ENCODE measurements at places on chromosomes 1 and 21. TPM values are rescaled to one million over a fixed set of nuclear protein-coding genes. Genes with fewer than 3 reads are reported as not detected.

Gene RHD
- total RNA-seq = 1.6 TPM

Gene NECTIN4
- 0.33 TPM for total RNA-seq

Gene NGF
- total RNA-seq = not detected

Gene MFN2
- 63.3 TPM for total RNA-seq

- H3K4me3 ChIP-seq = no peak overlapping the region
- DNase-seq = no peak
- H3K27ac ChIP-seq = no peak overlapping the region
These were observed 31.2 kb downstream of the BATF3 start for GRCh38 chr1:212668477-212668876.

- H3K36me3 ChIP-seq = no peaks in the 10 kb centered on the region
- peak overlapping the region; percentile 84 for H3K4me3 ChIP-seq
- H3K4me1 ChIP-seq = peaks cover 2% of the 10 kb centered on the region
- DNase-seq = no peak
- no peak overlapping the region for H3K27ac ChIP-seq
These were observed 912 bp upstream of the SIPA1L2 start for GRCh38 chr1:232630894-232631195.

GRCh38 chr1:75431843-75432242, 179.1 kb downstream of the SLC44A5 start:
- no peak overlapping the region for H3K4me3 ChIP-seq
- H3K36me3 ChIP-seq = no peaks in the 10 kb centered on the region
- no peak for DNase-seq
- H3K27ac ChIP-seq = no peak overlapping the region
- no peaks in the 10 kb centered on the region for H3K4me1 ChIP-seq
- no peaks in the 10 kb centered on the region for H3K27me3 ChIP-seq

- no peaks in the 10 kb centered on the region for H3K36me3 ChIP-seq
- H3K4me3 ChIP-seq = no peak overlapping the region
- DNase-seq = no peak
- no peaks in the 10 kb centered on the region for H3K4me1 ChIP-seq
- H3K27ac ChIP-seq = no peak overlapping the region
These were observed 79.3 kb upstream of the ATF3 start for GRCh38 chr1:212529211-212529741.

GRCh38 chr1:168435439-168435838, 108.4 kb downstream of the XCL2 start:
- H3K27me3 ChIP-seq = no peaks in the 10 kb centered on the region
- no peaks in the 10 kb centered on the region for H3K4me1 ChIP-seq
- H3K27ac ChIP-seq = no peak overlapping the region
- no peak for DNase-seq
- H3K4me3 ChIP-seq = no peak overlapping the region

DNA sequence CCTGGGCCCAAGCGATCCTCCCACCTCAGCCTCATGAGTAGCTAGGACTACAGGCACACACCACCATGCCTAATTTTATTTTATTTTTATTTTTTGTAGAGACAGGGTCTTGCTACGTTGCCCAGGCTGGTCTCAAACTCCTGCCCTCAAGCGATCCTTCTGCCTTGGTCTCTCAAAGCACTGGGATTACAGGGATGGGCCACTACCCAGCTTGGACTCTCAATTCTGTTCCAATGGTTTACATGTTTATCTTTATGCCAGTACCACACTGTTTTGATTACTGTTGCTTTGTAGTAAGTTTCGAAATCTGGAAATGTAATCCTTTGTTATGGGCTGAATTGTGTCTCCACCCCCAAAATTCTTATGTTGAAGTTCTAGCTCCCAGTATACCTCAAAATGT, 88.4 kb upstream of the TARDBP start:
- no peak for DNase-seq
- no peak overlapping the region for H3K27ac ChIP-seq
- no peaks in the 10 kb centered on the region for H3K27me3 ChIP-seq
- no peak overlapping the region for H3K4me3 ChIP-seq
- no peaks in the 10 kb centered on the region for H3K4me1 ChIP-seq

GRCh38 chr1:19360843-19361610, 48.9 kb downstream of the SLC66A1 start:
- H3K27ac ChIP-seq = no peak overlapping the region
- peaks cover 23% of the 10 kb centered on the region for H3K36me3 ChIP-seq
- no peak overlapping the region for H3K4me3 ChIP-seq
- no peaks in the 10 kb centered on the region for H3K4me1 ChIP-seq
- no peaks in the 10 kb centered on the region for H3K27me3 ChIP-seq

DNA sequence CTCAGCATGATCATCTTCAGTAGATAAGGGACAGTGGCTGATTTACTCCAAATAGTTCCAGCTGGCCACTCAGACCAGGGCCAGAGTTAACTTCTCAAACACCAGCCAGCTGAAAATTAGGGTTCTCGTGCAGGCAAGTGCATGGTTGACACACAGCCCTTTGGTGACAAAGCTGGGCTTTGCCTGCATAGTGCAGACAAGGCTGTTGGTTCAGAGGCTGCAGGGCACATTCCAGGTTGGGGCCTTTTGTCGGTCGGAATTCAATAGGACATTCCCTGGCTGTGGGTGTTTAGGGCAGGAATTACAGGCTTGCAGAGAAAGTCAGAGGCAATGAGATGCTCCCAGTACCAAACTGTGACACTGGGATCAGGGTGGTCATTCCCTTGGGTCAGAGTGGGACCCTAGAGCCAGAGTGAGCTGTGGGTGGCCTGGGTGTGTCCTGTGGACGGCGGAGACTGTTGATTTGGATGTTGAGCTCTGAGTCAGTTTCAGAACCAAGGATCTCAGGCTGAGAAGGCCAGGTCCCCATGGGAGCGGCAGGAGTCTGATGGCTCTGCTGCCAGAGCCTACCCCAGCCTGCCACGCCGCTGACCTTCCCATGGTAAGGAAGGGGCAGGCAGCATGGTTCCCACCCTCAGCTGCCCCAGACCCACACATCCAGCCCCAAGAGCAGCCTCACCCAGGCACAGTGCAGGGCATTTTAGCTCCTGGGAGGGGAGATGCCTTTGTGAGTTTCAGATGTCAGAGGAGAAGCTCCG, 56.2 kb downstream of the STUM start:
- no peak overlapping the region for H3K27ac ChIP-seq
- H3K36me3 ChIP-seq = no peaks in the 10 kb centered on the region
- no peaks in the 10 kb centered on the region for H3K27me3 ChIP-seq
- no peak overlapping the region for H3K4me3 ChIP-seq
- H3K4me1 ChIP-seq = no peaks in the 10 kb centered on the region

DNA sequence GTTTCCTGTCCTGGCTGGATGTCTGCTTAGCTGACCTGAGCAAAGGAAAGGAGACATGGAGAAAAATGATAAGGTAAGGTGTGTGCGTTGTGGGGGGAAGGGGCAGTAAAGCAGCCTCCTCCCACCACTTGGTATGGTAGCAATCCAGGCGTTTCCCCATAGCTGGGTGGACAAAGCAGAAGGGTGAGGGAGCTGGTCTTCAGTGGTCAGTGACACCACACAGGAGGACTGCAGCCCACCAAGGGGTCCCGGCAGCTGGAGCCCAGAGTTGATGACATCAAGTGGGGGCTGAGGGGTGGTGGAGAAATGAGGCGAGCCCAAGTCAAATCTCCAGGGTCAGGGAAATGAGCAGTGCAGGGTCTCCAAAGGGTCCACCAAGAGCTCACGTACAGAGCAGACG, 69.3 kb upstream of the LRRN2 start:
- H3K4me3 ChIP-seq = no peak overlapping the region
- H3K27ac ChIP-seq = no peak overlapping the region
- no peaks in the 10 kb centered on the region for H3K36me3 ChIP-seq
- H3K4me1 ChIP-seq = peaks cover 7% of the 10 kb centered on the region
- no peak for DNase-seq

DNA sequence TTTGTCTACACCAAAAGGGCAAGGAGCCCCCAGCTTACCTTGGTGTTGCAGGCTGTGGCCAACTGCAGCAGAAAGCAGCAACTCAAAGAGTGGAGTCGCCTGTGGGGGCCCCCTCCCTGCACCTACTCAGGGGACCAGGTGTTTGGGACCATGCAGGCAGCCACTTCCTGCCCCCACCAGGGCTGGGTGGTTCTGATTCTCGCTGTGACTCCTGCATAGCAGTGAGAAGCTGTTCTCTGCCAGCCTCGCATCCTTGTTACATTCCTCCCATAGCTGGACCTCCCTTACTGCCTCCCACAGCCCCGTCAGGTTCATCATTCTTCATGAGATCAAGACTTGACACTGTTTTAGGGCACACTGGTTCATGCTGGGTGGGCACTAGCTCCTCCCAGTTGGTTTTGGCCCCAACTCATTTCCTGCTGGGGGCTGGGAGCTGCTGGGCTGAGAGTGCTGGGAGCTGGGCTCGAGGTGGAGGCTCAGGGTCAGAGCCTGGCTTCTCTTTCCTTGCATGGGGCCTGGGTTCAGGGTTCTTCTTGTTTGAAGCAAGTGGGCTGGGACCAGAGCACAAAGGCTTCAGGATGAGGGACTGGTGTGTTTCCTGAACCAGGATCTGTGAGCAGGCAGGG, 146.9 kb upstream of the C1orf174 start:
- no peak overlapping the region for H3K27ac ChIP-seq
- DNase-seq = no peak
- no peaks in the 10 kb centered on the region for H3K27me3 ChIP-seq
- H3K4me3 ChIP-seq = no peak overlapping the region

DNA sequence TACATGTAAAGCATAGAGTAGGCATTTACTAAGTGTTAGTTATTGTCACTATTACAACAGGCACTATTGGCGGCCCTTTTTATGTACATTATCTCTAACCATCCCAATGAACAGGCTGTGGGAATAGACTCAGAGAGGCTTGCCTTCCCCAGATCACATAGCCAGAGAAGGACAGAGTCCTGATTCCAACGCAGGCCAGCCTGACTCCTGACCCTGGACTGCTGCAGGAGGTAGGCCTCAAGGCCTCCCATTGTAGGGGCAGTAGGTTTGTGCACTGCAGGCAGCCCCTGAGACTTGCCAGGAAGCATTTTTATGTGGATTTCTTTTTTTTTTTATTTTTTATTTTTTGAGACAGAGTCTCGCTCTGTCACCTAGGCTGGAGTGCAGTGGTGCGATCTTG, 6.4 kb upstream of the GFI1 start:
- peaks cover 4% of the 10 kb centered on the region for H3K27me3 ChIP-seq
- no peaks in the 10 kb centered on the region for H3K4me1 ChIP-seq
- no peaks in the 10 kb centered on the region for H3K36me3 ChIP-seq
- no peak overlapping the region for H3K27ac ChIP-seq
- no peak for DNase-seq

DNA sequence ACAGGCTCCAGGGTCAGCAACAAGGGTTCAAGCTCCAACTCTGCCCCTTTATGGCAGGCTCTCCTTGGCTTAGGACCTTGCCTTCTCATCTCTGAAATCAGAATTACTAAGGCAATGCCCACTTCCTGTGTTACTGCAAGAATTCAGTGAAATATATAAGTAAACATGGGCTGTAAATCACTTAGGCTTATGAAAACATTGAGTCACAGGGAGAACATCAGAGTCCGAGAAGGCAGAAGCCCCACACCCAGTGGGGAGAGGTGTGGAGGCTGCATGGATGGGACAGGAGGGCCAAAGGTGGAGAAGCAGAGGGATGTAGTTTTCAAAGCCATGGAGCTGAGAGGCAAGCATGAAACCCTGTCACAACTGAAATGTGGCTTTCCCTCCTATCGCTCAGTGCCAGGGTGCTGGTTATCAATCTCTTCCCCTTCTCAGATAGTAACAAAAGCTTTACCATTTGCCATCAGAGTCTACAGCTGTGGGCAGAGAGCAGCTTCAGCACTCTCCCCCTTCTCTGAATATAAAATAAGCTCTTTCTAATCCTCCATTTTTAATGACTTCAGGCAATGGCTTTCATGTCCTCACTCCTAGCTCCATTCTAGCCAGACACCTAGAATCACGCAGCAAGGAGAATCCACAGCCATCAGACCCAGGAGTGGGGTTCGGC, 3.4 kb downstream of the RGS8 start:
- no peaks in the 10 kb centered on the region for H3K4me1 ChIP-seq
- no peaks in the 10 kb centered on the region for H3K36me3 ChIP-seq

DNA sequence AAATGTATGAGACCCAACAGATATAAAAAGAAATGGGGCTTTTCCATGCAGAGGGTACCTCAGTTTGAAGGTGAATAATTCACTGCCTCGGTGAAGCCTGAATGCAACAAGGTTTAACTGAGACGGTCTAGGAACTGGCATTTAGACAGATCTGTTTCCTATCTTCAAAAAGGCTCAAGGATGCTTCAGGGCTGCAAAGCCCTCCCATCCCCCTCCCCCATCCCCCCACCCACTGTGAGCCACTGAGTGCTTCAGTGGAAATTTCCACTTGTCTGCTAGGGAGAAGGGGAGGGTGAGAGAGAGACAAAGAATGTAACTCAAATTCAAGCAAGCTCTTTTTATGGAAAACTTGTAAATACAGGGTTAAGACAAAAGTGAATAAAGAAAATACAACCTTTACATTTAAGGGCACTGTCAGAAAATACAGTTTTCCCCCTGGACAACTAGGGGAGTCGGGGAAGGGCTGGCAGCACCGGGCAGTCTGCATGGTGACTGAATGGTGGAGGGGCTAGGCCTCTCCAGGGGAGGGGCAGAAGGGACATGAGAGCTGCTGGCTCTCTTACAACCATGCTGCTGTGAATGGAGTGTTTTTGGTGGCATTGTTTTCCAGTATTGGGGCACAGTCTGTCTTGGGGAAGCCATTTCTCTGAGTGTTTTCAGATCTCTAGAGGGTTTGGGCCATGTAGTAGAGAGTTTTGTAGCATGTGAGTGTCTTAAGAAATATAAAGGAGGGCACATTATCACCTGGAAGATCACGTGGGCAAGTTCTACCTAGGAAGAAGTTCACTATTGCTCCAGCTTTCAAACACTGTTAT, 56.7 kb downstream of the MRPS6 start:
- peak; percentile 68 for DNase-seq
- H3K27me3 ChIP-seq = no peaks in the 10 kb centered on the region
- peak overlapping the region; percentile 38 for H3K27ac ChIP-seq

GRCh38 chr1:162696286-162696862, 64.1 kb downstream of the DDR2 start:
- H3K27ac ChIP-seq = peak overlapping the region; percentile 49
- peaks cover 1% of the 10 kb centered on the region for H3K4me1 ChIP-seq
- H3K27me3 ChIP-seq = no peaks in the 10 kb centered on the region
- H3K4me3 ChIP-seq = peak overlapping the region; percentile 71

GRCh38 chr1:110070282-110070669, 196 bp downstream of the ALX3 start:
- peak overlapping the region; percentile 52 for H3K4me3 ChIP-seq
- H3K27ac ChIP-seq = no peak overlapping the region
- no peak for DNase-seq
- H3K4me1 ChIP-seq = no peaks in the 10 kb centered on the region

- H3K27me3 ChIP-seq = no peaks in the 10 kb centered on the region
- H3K36me3 ChIP-seq = no peaks in the 10 kb centered on the region
- peaks cover 5% of the 10 kb centered on the region for H3K4me1 ChIP-seq
- H3K4me3 ChIP-seq = no peak overlapping the region
These were observed 2.1 kb upstream of the KRTAP12-1 start for GRCh38 chr21:44684077-44684476.

Measured in H9 (cell line).